Lower lobe of right lung (tissue), 2 donors: ENCODE measurements at places on chromosomes 2 and 18.

GRCh38 chr2:98295721-98296414 lies 50.4 kb upstream of the CNGA3 start:
- no peak for DNase-seq

DNA sequence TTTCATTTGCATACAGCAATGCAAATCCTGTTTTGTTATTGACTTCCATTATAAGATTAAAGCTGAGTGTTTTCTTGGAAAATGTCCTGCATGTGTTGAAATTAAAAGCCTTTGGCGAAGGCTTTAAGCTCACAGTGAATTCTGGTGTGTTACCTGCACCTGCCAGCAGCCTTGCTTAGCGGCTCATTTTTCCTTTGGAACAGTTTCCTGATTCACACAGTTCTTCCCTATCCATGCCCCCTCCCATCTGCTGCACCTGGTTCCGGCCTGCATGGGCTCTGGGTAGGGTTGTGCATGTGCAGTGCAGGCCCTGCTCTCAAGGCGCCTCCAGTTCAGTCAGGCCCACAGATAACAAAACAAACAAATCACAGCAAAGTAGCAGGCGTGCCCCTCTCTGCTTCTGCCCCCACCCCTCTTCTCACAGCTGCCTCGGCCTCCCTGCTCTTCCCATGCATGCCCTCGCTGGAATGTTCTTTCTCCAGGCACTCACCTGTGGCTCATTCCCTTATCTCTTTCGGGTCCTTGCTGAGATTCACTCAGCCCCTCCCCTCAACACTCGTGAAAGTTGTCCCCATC lies 15.8 kb downstream of the MTCL1 start:
- DNase-seq = no peak

DNA sequence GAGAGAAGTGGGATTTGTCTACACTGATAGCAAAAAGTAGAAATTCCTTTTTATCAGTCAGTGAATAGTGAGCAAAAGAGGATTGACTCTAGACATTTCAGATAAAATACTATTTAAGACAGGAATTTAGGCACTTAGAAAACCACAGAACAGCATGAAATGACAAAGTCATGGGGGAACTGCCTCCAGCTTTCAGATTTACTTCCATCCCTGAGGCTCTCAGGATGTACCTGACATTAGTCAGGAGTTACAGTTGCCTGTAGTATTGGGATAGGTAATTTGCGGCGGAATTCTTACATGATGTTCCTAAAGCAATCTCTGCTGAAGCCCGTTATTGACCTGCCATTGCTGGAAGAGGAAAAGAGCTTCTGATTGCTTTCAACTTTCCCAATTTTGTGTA lies 337.1 kb upstream of the MAP2 start:
- no peak for DNase-seq

GRCh38 chr2:50039445-50039844 lies 885.1 kb upstream of the FSHR start:
- no peak for DNase-seq

GRCh38 chr2:171083451-171083850 lies 77.2 kb downstream of the TLK1 start:
- no peak for DNase-seq

DNA sequence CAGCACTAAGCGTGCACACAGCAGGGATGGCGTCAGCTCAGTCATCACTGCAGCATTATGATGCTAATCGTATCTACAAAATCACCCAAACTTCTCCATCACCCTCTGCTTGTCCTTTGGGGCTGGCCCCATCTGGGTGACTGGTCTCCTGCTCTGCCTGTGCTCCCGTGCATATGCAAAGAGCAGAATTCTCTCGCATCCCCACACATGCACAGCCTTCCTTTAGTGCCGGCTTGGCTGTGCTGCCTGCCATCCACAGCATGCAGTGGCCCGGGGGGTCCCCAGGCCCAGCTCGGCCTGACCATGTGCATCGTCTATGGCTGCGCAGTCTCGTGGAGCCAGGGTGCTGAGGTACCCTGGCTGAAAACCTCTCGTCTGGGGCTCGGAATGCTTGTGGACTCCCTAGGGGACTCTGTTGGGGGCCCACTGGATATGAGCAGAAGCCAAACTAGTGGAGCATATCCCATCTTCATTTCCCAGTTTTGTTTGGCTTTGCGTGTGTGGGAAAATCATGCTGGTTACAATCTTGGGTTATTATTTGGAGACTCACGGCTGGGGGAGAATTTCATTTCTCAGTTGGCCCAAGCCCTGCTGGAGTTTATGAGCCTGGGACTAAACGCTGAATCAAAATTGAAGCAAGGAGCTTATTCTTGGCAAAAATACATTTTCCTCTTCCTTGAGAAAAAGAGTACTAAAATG lies 70.9 kb upstream of the HS6ST1 start:
- peak; percentile 21 for DNase-seq

- no peak for DNase-seq
Observed at GRCh38 chr2:47032773-47033101, 117.1 kb upstream of the MCFD2 start.

GRCh38 chr2:7427293-7428060 lies 510.3 kb downstream of the RNF144A start:
- DNase-seq = no peak

- DNase-seq = no peak
Observed at GRCh38 chr18:22765896-22766295, 167.2 kb upstream of the RBBP8 start.

DNA sequence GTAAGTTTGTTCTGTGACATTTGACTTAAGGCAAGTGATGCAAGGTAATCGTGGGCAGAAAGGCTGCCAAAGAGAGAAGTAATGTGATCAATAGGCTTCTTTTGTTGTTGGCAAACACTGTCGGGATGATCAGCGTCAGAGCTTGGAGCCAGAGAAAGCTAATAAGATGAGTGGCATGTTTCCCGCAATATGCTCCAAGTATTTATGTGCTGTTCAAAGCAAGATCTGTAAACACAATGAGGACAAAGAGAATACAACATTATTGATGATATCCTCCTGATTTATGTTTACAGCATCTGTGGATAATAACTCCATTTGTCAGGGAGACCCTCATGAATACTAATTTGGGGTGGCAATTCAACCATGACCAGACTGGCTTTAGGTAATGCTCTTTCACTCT lies 603.3 kb downstream of the TDRD15 start:
- DNase-seq = no peak

- no peak for DNase-seq
Observed at GRCh38 chr2:42979870-42980763, 187.7 kb upstream of the HAAO start.

DNA sequence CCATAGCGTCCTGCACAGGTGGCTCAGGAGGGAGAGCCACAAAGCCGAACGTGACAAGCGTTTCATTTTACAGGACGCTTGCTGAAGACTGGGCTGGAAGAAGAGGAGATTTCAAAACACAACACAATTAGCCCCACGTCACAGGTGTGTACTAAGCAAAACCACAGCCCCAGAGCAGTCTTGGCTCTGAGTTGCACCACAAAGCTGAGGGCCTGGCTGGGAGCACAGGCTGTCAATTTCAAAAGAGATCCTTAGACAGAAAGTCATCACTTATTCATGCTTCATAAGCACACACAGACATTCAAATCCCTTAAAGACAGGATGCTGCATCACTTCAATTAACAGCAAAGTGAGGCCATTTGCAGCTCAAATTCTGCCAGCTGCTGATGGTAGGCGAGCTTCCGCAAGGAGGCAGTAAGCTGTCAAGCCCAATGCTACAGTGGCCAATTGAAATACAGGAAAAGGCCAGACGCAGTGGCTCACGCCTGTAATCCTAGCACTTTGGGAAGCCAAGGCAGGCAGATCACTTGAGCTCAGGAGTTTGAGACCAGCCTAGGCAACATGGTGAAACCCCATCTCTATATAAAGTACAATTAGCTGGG lies 79.6 kb downstream of the SKA1 start:
- no peak for DNase-seq

DNA sequence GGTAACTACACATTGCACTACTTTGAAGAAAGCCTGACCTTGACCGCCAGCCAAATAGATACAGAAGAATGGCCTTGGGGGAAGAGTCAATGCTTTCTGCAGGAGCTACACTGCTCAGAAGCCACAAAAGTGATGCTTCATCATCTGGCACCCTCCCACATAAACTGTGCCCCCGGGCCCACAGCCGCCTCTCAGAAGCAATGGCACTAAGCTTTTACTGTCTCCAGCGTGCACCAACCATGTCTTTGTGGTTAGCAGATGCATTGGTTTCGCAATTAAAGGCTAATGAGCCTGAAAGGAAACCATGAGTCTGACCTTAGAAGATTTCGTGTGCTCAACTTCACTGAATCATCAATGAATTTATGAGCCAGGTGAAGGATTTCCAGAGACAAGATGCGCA lies 209.4 kb upstream of the TRIB2 start:
- DNase-seq = no peak

GRCh38 chr18:22563164-22563583 lies 145.5 kb upstream of the CTAGE1 start:
- no peak for DNase-seq

- DNase-seq = no peak
Observed at GRCh38 chr2:127857265-127857808, 618 bp downstream of the POLR2D start.

DNA sequence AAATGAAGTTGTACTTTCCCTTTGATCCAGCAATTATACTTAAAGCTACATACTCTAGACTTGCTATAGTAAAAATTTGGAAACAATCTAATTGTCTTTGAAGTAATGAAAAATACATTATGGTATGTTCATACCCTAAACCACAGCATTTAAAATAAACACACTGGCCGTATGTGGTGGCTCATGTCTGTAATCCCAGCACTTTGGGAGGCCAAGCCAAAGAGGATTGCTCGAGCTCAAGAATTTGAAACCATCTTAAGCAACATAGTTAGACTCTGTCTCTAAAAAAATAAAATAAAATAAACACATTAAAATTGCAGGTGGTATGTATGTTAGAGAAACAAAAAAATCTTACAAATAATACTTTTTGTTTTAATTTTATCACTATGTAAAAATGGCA lies 208.1 kb upstream of the KLHL14 start:
- DNase-seq = no peak

DNA sequence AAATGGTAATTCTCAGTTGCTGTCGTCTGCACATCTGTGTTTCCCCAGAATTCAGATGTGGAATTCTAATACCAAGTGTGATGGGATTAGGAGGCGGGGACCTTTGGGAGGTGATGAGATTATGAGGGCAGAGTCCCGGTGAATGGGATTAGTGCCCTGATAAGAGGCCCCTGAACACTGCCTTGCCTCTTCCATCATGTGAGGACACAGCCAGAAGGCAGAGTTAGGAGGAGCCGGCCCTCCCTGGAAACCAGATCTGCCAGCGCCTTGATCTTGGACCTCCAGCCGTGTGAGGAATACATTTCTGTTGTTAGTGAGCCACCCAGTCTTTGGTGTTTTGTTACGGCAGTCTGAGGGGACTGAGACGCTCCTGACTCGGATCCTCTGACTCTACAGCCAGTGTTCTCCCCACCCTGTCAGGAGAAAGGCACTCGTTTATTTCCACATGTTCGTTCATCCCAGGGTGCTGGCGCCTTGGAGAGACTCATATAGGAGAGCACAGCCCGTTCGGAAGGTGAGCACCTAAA lies 395.0 kb downstream of the ZNF516 start:
- no peak for DNase-seq

- DNase-seq = peak; percentile 92
Observed at GRCh38 chr2:238569507-238570195, 142.9 kb downstream of the ASB1 start.

GRCh38 chr2:121398853-121399252 lies 113.9 kb upstream of the TFCP2L1 start:
- no peak for DNase-seq

GRCh38 chr2:33573657-33574056 lies 25.4 kb downstream of the FAM98A start:
- DNase-seq = no peak

DNA sequence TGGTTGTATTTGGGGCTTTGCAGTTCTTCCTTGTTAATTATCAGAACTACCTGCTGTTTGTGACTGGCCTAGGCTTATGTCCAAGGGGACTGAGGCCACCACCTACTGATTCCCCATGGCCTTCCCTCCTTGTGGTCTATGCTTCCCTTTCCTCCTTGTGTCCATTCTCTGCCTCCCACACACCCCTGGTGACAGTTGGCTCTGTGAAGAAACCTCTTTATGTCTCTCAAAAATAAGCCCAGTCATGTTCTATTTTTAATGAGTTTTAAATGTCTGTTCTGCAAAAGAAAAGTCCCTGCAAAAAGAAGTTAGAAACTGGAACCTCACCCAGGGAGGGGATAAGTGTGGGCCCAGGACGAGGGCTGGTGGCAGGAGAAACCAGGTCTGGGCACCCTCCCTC lies 105.0 kb downstream of the SMC6 start:
- DNase-seq = no peak

DNA sequence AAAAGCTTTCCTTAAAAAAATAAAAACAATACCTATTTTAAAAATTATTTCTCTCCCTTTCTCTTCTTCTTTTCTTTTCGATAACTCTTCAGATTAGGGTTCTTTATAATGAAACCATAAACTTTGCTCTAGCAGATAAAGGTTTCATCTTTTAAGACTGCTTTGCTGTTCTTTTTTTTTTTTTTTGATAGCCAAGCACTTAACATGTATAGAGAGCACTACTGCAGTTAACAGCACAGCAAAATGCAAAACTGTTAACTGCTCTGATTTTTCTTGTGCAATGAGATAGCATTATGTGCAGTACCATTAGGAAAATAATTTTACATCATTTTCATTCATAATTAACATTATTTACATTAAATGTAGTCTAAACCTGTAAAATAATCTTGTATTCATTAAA lies 36.3 kb downstream of the GALNT1 start:
- DNase-seq = no peak
